ENCODE measurements at places on chromosomes 3 and 15.

GRCh38 chr15:34813446-34814190, 18.3 kb upstream of the ACTC1 start:
- DNase-seq = no peak

DNA sequence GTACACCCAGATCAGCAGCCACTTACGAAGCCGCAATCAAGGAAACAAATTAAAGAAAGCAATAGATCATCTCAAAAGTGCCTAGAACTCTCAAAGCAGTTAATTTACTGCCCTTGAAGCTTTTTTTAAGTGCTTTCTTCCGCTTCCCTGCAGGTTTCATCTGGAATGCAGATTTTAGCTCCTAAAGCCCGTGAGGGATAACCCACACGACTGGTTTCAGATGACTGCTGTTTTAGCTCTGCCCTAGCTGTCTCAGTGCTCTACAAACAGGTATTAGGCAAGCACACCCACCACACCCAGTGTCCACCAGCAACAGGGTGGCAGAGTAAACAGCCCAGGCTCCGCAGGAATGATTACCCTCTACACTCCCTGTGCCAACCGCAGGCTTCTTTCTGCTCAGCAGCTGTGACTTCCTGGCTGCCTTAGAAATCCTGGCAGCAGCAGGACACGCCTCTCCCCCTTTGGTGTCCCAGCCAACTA, 126.0 kb downstream of the FMN1 start:
- DNase-seq = peak; percentile 30

- DNase-seq = no peak
Observed at GRCh38 chr15:40958146-40958545, 4.9 kb downstream of the CHAC1 start.

DNA sequence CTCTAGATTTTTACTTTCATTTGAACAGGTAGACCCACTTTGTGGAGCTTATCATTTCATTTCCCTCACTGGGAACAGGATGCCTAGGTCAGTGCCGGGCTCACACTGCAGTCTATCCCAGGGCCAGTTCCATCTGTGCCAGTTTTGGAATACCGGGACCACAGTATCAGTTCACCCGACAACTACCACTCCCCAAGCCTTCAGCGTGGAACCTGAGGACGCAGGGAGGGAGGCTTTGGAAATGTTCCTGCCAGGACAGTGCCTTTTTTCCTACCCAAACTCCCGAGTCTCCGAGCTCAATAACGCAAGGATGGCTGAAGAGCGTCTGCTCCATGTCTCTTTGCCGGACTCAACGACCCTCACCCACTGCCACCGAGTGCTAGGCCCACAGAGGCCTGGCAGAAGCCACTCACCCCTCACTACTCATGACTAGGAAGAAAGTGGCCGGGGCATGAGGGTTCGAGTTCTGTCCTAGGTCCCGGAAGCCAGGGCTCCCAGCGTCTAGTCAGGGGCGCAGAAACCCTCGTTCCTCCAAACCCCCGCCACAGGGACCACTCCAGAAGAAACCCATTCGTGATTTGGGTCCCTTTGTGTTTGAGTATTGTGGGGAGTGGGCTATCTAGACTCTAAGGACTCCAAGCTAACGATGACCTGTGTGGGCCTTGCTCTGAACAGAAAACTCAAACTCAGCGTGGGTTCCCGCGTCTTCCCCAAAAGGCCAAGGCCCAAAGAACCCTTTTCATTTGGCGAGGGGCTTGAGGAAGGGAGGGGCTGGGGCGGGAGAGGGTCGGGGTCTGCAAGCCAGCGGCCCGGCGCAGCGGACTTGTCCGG, 11.4 kb downstream of the ZIC1 start:
- no peak for DNase-seq

DNA sequence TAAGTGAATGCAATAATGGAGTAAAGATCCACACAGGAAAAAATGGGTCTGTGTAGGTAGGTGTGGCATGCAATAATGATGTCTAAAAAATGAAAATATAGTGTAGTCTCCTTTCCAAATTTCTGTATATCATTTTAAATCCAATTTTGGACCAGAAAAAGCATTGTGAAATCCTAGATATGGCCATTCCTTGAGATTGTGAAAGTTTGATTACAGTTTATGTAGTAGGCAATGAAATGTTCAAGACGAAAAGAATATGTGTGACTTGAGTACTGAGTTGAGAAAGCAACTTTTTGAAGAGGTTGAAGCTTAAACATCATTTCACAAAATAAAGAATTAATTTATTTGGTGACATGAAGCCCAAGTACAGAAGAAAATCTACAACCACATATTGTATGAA, 698.7 kb downstream of the EPHA3 start:
- no peak for DNase-seq

GRCh38 chr3:54968546-54969172, 40.8 kb upstream of the LRTM1 start:
- DNase-seq = no peak

DNA sequence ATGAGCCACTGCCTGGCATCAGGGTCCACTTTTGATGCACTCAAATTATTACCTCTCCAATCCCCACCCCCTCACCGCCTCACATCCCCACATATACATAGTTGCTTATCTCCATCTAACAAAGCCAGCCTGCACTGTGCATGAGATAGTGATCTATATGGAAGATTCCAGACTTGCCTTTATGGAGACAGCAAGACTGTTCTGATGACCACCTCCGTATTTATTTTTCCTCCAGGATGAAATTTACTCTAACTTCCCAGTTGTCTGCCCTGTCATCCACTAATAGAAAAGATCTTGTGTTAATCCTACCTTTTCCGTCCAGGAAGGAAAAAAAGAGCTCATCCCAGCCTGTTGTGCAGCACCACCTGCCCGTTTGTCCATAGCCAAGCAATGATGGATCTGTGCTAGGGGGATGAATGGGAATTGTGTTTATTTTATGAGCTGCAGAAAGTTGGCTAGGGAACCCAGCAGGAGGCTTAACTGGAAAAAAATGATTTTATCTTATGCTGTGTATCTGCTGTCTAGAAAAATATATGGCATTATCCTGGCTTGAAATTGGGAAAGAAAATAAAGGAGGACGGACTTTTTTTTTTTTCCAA, 114.5 kb downstream of the CD47 start:
- no peak for DNase-seq

DNA sequence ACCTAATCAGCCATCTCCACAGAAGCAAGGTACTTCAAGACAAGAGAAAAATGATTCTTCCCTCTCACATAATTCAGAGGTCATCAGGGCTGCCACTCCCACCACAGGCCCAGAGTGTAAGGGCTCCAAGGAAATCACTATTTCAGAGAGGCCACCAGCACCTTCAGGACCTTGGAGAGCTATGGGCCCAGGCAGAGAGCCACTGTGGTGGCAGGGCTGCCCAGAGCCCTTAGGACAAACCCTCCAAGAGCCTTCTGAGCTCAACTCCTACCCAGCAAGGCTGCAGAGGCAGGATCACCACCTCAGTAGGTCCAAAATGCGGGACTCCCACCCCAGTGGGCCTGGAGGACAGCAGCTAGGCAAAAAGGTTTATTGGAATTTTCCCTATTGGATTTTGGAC, 17.9 kb upstream of the FAN1 start:
- DNase-seq = no peak

- no peak for DNase-seq
Observed at GRCh38 chr15:83356501-83357399, 72.3 kb upstream of the BNC1 start.

- no peak for DNase-seq
Observed at GRCh38 chr3:15974647-15975046, 176.9 kb upstream of the ANKRD28 start.

DNA sequence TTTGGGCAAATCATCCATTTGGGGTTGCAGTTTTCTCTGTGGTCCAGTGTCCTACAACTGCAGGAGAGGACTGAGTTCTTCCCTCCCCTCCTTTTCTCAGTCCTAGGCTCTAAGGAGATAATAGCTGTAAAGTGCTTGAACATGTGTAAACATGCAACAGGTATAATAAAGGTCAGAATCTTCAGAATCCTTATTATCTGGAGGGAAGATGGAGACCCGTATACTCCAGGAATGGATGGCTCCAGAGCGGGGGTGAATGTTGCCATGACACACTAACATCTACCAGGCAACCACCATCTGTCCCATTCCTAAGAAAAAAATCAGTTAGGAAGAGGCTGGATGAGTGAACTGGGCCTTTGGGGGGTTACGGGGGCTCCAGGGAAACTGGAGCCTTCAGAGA, 39.7 kb upstream of the GLCE start:
- no peak for DNase-seq

DNA sequence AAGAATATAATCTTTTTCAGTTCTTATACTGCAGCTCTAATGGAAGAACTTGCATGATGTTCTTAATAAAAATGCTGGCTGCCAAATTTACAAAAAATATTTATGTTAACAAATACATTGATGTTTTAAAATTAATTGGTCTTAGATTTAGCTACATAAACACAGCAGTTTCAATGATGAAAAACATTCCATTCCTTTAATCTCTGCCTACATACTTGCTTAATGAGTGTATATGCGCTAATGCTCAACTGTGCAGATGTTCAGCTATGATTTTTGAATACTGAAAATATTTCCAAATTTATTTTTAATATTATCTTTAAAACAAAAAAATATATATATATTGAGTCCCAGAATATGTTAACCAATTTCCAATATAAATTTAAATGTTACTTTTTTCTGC, 867.4 kb downstream of the ROBO1 start:
- no peak for DNase-seq

DNA sequence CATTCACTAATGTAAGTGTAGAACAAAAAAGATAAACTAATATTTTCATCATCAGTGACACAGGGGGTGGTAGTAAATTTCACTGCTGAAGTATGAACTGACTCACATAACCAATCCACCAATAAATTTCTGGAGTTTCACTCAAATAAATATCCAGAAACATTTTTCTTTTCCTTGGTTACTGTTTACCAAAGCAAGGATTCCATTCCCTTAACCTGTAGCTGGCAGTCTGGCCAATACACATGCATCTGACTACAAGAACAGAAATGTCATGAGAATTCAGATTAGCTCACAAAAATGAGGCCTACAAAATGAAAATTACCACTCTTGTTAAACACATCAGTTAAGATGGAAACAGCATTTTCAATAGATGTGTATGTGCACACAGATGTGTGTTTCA, 80.3 kb downstream of the STAG1 start:
- DNase-seq = no peak

- DNase-seq = no peak
Observed at GRCh38 chr3:144257381-144257780, 285.8 kb downstream of the DIPK2A start.

- no peak for DNase-seq
Observed at GRCh38 chr15:39320886-39321285, 260.0 kb upstream of the THBS1 start.

GRCh38 chr3:124653797-124654469, 76.3 kb upstream of the UMPS start:
- DNase-seq = no peak

GRCh38 chr15:60602323-60602722, 123.4 kb upstream of the ICE2 start:
- DNase-seq = no peak

DNA sequence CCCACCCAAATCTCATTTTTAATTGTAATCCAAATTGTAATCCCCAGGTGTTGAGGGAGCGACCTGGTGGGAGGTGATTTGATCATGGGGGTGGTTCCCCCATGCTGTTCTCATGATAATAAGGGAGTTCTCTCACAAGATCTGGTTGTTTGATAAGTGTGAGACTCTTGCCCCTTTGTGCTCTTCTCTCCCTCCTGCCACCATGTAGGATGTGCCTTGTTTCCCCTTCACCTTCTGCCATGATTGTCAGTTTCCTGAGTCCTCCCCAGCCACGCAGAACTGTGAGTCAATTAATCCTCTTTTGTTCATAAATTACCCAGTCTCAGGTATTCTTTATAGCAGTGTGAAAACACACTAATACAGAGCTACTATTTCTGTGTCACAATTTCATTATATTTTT, 88.7 kb downstream of the NCEH1 start:
- no peak for DNase-seq

DNA sequence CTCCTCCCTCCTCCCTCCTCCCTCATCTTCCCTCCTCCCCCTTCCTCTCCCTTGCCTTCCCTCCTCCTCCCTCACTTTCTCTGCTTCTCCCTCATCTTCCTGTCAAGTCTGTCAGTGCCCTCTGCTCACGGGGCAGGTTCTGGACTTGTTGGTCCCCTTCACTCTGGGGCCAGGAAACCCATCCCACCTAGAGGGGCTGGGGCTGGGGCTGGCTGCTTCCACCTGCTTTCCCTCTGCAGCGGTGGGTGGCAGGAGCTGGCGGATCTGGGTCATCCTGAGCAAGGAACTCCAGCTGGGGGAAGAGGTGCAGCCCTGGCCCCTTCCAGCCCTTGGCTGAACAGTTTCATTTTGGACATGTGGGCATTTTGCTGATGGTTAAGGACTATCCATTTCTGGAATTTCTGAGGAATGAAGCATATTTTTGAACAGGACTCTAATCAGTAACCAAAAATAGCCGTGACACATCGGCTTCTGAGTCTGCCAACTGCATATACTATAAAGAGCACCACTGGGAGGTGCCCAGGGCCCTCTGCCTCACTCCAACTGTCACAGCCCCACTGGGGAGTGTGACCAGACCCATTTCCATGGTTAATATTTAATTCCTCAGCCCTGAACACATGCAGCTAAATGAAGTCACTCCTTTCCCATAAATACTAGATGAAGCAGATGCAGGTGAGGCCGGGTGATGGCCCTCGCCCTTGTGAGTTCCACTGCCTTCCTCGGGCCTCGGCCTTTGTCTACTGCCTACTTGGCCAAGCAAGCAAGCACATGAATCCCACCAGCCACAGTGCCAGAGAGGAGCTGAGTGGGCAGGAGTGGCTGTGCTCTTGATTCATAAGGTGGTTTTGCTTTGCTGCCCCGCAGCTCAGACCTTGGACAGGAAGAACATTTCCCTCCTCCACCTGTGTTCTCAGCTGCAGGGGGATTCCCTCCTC, 39.8 kb downstream of the CHDH start:
- DNase-seq = no peak

DNA sequence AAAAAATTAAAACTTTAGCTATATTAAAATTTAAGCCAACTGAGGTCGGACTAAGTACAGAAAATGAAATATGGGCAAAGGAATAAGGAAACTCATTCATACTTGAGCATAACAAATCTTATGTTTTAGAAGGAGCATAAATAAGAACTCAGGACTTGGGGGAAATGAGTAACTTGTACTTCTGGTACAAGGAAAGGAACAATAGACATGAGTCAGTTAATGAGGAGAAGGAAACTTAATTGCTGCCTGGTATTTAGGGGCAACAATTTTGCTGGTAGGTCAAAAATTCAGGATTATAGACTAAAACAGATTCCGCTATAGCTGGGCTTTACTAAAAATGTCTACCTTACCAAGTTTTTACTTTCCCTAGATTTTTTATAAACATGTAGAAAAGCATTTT, 113.1 kb downstream of the MYO5A start:
- no peak for DNase-seq

- no peak for DNase-seq
Observed at GRCh38 chr3:8442993-8443650, 58.5 kb upstream of the LMCD1 start.

DNA sequence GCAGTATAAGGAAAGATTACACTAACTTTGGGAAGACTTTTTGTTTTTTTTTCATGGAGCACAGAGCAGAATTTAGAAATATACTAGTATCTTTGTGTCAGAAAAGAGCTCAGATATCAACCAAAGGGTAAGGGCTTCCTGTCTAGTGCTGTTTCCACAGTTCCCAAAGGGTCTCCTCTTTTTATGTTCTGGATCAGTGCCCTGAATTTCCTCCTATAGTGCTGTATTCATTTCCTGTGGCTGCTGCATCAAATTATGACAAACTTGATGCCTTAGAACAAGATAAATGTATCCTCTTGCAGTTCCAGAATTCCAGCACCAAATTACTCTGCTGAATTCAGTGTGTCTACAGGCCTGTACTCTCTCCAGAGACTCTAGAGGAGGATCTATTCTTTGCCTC, 219.8 kb upstream of the THRB start:
- DNase-seq = no peak

- no peak for DNase-seq
Observed at GRCh38 chr3:30775040-30775439, 119.4 kb downstream of the GADL1 start.

All from keratinocyte (primary cell).